ENCODE measurements at places on chromosomes 16 and 17.

- DNase-seq: peak; percentile 64
Measured at GRCh38 chr17:80673152-80673920, 128.7 kb downstream of the RPTOR start.

GRCh38 chr16:49747654-49748053, 108.3 kb downstream of the ZNF423 start:
- no peak for DNase-seq

- DNase-seq: no peak
Measured at GRCh38 chr17:78993241-78993956, 13.7 kb upstream of the LGALS3BP start.

- no peak for DNase-seq
Measured at GRCh38 chr17:82657926-82658325, 9.7 kb upstream of the WDR45B start.

DNA sequence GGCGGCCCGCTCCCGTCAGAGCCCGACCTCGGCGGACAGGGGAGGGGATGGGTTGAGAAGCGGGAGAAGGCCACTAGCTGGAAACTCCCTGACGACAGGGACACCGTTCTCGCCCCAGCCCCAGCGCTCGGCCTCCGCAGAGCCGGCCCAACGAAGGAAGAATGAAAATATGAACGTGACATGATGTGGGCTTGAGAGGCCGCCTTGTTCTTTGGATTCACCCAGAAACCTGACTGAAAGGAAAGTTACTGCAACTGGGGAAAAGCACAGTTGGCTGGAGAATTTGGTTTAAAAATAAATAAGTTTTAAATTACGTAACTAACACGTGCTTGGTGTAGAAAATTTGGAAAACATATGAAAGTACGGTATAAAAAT, 21.1 kb downstream of the NPTX1 start:
- DNase-seq: peak; percentile 65

- peak; percentile 29 for DNase-seq
Measured at GRCh38 chr17:56756536-56756935, 77.2 kb downstream of the C17orf67 start.

GRCh38 chr17:78407387-78408000, 29.0 kb downstream of the PGS1 start:
- DNase-seq: no peak

GRCh38 chr17:8038954-8039610, at the start of gene ALOX15B:
Gene ALOX15B, plus strand, starts transcription at chr17:8039059. Its CDS starts 97 bp downstream, at chr17:8039156.
- no peak for DNase-seq

DNA sequence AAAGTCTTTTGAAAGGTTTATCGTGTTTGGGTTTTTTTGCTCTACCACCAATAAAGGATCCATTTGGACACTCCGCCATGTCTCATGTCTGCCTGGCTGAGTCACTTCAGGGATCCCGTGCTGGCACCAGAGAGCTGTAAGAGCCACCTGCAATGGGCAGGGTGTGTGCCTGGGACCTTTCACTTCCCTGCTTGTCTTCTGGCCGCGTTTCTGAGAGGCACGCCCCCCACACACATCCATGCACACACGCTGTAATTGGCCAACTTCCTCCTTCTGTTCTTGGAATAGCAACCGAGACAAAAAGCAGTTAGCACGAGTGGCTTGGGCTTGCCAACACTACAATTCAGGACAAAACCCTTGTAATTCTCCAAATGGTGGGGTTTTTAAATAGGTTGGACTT, 9.8 kb upstream of the SOST start:
- DNase-seq: no peak

DNA sequence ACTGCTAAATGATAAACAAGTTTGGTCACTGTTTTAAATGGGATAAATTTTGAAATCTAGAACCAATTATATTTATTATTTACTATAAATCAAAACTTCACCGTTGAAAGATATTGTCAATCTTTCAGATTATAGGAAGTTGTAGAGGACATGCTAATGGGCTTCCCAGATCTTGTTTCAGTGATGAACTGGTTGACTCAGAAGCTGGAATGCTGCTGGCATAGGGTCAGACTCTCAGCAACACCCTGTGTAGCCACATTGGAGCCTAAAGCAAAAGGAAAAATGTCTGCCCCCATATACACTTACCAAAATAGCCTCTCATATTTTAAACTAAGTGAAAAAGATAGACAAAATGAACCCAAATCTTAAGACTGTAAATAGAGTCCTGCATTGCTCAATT, 916.9 kb upstream of the SOX9 start:
- no peak for DNase-seq

- DNase-seq: no peak
Measured at GRCh38 chr17:74761931-74762330, 13.5 kb downstream of the NHERF1 start.

- DNase-seq: no peak
Measured at GRCh38 chr17:77489893-77490255, 349.1 kb downstream of the SEC14L1 start.

GRCh38 chr17:73521376-73521775, 122.9 kb downstream of the SDK2 start:
- no peak for DNase-seq

DNA sequence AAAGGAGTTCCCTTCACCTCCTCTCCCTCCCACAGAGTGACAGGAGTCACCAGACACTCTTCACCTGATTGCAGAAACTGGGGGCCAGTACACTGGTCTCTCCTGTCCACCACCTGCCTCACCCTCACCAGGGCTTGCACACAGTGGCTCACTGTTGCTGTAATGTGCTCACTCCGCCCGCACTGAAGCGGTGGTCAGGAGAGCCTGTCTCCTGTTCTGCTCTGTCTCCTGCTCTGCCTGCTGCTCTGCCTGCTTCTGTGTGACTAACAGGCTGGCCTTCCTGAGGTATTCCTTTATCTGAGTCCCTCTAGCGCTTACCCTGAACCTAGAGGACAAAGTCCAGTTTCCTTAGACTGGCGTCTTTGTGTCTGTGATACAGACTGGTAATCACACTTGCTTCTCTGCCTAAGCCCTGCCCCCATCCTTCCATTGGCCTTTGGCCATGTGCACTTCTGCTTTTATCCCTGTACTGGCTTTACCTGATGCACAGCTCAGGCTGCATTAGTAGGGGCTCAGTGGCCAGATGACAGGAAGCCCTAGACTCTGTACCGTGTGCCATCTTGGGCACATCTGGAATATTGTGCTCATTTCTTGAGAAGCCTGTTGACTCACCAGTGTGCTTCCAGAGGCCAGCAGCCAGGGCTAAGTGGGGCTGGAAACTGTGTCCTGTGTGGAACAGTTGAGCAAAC, 13.3 kb downstream of the PROCA1 start:
- DNase-seq: peak; percentile 71

DNA sequence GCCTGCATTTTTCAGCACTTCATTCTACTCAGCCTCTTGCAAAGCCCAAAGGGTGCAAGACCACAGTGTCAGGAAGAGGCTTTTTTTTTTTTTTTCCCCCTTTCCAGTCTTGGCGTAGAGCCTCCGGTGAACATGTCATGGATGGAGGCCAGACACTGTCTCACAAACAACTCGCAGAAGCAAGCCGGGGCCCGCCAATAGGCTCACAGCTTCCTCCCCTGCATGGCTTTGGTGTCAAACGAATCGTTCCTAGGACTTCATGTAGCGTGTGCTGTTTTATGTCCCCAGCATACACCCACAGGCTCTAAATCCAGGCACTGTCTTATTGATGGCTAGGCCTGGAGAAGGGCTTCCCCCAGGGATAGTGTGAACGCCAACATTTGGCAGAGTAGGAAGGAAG, 457.7 kb upstream of the MAF start:
- DNase-seq: no peak

DNA sequence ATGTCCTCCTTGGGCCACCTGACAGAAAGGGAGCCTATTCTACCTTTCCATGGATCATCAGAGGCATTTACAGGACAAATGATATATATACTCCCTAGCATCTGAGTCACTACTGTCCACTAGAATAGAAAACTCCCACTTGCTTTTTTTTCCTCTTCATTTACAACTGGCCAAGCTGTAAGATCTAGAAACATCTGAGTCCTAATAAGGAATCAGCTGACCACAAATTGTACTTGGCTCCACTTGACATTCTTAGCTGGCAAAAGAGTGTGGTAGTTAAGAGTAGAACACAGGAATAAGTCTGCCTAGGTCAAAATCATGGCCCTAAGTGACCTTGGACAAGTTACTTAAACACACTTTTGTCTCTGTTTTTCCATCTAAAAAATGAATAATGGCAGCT, 5.2 kb downstream of the RUSF1 start:
- no peak for DNase-seq

DNA sequence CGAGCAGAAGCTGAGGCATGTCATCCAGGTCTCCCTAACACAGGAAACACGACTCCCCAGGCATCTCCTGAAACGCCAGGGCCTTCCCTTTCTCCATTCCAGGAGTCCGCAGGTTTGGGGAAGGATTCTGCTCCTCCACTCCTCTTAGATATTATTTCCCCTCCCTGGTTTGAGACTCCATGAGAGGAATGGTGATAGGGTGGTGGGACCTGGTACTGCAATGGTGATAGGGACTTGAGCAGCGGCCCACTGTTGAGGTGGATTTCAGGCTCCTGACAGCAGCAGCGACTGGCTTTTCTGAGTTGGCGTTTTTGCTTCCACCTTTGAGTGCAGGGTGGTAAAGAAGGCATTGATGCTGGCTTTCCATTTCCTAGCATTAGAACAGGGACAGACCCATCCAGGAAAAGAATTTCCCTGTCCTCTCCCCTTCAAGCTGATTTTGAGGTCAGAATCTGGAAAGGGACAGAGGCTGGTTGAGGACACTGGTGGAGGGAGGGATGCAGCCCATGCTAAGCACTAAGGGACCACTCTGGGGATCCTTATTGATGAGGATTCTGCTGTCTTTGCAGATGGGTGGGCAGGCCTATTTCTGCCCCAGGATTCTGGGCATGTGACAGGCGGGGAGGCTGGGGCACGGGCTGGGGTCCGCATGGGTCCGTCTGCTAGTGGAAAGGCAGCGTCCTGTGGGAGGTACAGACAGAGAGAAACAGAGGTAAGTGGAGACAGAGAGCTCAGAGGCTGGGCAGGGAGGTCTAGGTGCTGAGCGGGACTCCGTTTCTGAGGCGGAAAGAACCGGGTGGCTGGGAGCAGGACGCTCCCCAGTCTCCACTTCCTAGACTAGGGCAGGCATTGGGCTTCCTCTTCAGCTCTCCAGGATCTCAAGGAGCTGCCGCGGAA, 1.3 kb upstream of the TBX4 start:
- no peak for DNase-seq

GRCh38 chr17:67666028-67666427, 51.7 kb upstream of the NOL11 start:
- no peak for DNase-seq

DNA sequence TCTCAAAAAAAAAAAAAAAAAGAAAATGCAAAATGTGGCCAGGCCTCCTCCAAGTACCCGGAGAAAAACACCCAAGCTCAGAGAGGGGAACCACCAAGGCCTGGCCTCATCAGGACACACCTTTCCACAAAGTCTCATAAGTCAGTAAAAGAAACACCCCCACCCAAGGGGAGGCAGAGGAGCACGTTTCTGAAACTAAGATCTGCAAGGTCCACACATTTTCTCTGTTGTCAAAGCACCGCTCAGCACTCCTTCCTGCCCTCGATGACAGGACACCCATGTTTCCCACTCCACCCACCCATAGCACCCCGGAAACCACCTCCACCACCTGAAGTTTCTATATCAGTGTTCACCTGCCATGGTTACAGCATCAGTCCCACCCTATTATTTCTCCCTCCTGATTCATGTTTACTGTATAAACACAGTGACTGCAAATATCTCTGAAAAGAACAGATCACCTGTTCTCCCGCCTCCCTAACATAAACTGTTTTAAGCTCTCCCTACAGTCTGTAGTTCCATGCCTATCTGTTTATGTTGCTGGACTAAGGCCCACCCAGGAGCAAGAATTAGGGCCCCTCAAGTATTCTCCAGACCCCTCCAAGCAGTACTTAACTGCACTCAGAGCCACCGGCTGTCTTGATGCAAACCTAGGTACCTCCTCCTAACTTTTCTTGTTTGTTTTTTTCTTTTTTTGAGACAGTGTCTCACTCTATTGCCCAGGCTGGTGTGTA, 2.0 kb downstream of the CORO7 start:
- DNase-seq: no peak

- DNase-seq: no peak
Measured at GRCh38 chr17:62793919-62794665, 14.0 kb downstream of the MARCHF10 start.

DNA sequence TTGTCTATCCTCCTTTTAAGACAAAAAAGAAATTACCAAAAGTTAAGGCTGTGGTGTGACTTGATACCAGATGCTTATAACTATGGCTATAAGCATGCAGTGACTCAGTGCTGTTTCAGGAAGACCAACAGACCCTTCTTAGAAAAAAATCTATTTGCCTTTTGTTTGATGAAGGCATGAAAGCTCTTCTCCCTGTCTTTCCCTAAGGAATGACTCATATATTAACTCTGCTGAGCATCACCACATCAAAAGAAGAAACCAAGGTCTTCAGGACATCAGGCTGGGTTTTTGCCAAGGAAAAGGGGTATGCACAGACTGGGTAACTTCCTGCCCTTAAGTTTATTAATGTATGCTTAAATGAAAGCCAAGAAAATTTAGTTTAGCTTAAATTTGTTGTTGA, 47.1 kb downstream of the VMP1 start:
- DNase-seq: peak; percentile 99

- DNase-seq: no peak
Measured at GRCh38 chr16:29254676-29255495, 151.6 kb downstream of the NPIPB11 start.

All from SW480 (cell line).